ENCODE measurements at places on chromosomes 5 and 9.

DNA sequence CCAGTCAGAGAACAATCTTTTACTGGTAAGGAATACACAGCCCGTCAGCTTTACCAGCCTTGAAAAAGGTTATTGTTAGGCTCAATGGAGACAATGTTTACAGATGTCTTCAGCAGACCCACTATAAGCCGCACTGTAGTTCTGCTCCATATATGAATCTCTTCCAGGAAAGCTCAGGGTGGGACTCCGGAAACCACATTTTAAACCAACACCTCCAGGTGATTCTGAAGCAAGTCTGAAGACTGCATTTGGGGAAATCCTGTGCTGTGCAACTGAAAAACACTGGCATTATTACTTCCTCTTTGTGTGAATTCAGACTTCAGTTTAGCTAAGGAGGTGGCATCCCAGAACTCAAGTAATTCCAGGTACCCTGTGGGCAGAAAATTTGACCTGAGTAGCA lies 3.5 kb downstream of the GZMK start:
- H3K4me1 ChIP-seq, result peaks cover 77% of the 10 kb centered on the region
- peak overlapping the region; percentile 4 for H3K4me3 ChIP-seq
- no peaks in the 10 kb centered on the region for H3K36me3 ChIP-seq
- H3K27me3 ChIP-seq, result no peaks in the 10 kb centered on the region
- DNase-seq, result peak; percentile 20

DNA sequence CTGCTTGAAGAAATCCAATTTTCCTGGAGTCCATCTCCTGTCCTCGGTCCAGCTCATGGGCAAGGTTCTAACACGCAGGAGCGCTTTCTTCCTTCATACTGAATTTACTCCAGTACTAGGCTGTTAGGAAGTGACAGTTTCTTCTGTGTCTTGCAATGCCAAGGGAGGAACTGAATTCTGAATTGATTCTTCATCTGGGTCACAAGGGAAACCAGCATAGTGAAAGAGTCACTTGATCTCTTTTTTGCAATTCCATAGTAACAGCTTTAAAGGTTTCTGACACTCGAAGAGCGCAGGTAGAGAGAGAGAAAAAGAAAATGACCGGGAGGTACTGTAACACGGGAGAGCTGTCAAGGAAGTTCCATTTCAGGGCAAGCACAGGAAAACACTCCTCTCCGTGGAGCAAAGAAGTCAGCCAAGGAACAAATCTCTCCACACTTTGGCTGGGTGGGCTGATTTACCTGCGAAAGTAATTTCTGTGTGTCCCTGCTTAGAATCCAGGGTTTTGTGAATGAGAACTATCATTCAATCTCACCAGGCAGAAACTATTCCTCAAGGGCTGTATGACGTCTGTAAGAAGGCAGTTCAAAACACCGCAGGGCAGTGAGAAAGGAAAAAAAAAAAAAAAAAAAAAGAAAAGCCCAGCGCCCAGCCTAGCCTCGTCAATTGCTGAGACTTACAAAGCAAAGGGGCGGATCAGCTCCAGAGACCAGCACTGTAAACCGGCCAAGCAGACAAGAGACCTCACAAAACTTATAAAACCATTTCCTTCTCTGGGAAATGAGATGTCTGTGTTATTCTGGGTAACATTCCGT lies 617.8 kb downstream of the PDE4D start:
- no peaks in the 10 kb centered on the region for H3K4me1 ChIP-seq
- no peak for DNase-seq
- no peak overlapping the region for H3K27ac ChIP-seq
- H3K4me3 ChIP-seq, result no peak overlapping the region
- H3K36me3 ChIP-seq, result no peaks in the 10 kb centered on the region

DNA sequence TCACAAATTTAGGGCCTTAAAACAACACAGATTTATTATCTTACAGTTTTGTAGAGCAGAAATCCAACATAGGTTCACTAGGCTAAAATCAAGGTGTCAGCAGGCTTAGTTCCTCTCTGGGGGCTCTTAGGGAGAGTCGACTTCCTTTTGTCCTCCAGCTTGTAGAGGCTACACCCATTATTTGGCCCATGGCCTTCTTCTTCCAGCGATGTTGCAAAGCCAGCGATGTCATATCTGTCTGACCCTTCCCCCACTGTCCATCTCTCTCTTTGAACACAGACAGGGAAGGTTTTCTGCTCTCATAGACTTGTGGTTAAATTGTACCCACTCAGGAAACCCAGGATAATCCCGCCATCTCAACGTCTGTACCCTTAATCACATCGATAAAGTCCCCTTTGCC lies 60.3 kb upstream of the SHB start:
- no peaks in the 10 kb centered on the region for H3K27me3 ChIP-seq
- H3K36me3 ChIP-seq, result no peaks in the 10 kb centered on the region
- no peak for DNase-seq
- no peak overlapping the region for H3K27ac ChIP-seq

- H3K36me3 ChIP-seq, result no peaks in the 10 kb centered on the region
- no peak for DNase-seq
- no peak overlapping the region for H3K27ac ChIP-seq
- no peaks in the 10 kb centered on the region for H3K27me3 ChIP-seq
- H3K4me1 ChIP-seq, result peaks cover 11% of the 10 kb centered on the region
- H3K4me3 ChIP-seq, result no peak overlapping the region
Measured at GRCh38 chr5:393846-394275, 49.1 kb upstream of the EXOC3 start.

- no peak for DNase-seq
- no peaks in the 10 kb centered on the region for H3K36me3 ChIP-seq
- no peak overlapping the region for H3K4me3 ChIP-seq
- H3K27me3 ChIP-seq, result peaks cover 4% of the 10 kb centered on the region
Measured at GRCh38 chr9:136203408-136204144, 1.4 kb downstream of the LHX3 start.

DNA sequence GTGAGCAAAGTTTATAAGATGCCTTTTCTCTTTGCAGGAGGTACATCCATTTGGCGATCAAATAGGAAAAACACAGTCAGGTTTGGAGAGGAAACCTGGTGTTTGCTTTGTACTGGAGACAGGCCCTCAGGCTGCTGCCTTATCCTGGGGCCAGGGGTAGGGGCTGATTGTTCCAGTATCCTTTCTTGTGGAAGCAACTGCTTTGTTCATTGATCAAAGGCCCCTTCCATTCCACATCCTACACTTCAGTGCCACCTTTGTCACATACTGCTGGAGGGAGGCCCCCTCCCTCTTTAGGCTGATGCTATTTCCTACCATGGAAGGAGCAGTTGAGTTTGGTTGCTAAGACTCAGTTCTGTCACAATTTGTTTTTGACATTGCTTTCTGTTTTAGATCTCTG lies 778.1 kb downstream of the TLR4 start:
- H3K36me3 ChIP-seq, result no peaks in the 10 kb centered on the region
- no peaks in the 10 kb centered on the region for H3K27me3 ChIP-seq
- no peaks in the 10 kb centered on the region for H3K4me1 ChIP-seq
- DNase-seq, result no peak
- no peak overlapping the region for H3K4me3 ChIP-seq

DNA sequence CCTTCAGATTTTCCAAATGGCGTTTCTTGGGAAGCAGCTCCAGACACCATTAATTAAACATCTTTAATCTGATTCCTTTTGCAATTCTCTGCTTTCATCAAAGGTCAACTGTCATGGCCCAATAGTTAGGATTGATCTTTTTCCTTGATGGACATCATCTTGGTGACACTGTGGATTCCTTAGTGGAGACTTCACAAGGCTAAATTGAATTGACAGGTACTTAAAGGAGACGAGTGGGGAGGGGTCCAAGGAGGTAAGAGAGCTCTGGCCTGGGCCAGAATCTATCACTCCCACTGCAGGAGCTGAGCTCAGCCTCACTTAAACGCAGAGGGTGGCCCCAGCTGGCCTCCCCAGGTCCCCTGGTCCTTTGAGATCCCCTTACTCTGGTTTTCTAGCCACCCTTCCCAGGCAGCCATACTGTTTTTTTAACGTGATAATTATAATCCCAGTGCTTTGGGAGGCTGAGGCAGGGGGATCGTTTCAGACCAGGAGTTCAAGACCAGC lies 9.9 kb upstream of the HMCN2 start:
- H3K36me3 ChIP-seq, result no peaks in the 10 kb centered on the region
- DNase-seq, result no peak
- no peak overlapping the region for H3K27ac ChIP-seq
- no peaks in the 10 kb centered on the region for H3K4me1 ChIP-seq
- no peaks in the 10 kb centered on the region for H3K27me3 ChIP-seq

Data from CD4-positive, alpha-beta memory T cell (primary cell).